RKO (cell line): ENCODE measurements at places on chromosomes 1 and 21.

- DNase-seq = no peak
Measured at GRCh38 chr1:230581446-230582079, 60.7 kb upstream of the COG2 start.

- no peak for DNase-seq
Measured at GRCh38 chr1:32899586-32900296, 1.4 kb downstream of the TMEM54 start.

GRCh38 chr21:37498664-37499063 is 132.1 kb downstream of the DYRK1A start:
- no peak for DNase-seq

- no peak for DNase-seq
Measured at GRCh38 chr1:34164771-34165391, at the start of gene CSMD2. Gene CSMD2, minus strand, starts transcription at chr1:34165230. Its CDS starts 133 bp downstream, at chr1:34165097.

- DNase-seq = no peak
Measured at GRCh38 chr1:23589585-23589986, 30.3 kb upstream of the ID3 start.

- DNase-seq = no peak
Measured at GRCh38 chr1:52662645-52663313, 29.8 kb downstream of the SHISAL2A start.

GRCh38 chr1:211135342-211135950 is 1.5 kb upstream of the KCNH1 start:
- DNase-seq = peak; percentile 74
